Effector memory CD4-positive, alpha-beta T cell (primary cell): ENCODE measurements at places on chromosomes 6 and 20.

- no peak for DNase-seq
Observed at GRCh38 chr6:43325876-43326275, 17.2 kb upstream of the CRIP3 start.

GRCh38 chr6:3269281-3269975, 10.7 kb downstream of the PSMG4 start:
- DNase-seq: peak; percentile 6

DNA sequence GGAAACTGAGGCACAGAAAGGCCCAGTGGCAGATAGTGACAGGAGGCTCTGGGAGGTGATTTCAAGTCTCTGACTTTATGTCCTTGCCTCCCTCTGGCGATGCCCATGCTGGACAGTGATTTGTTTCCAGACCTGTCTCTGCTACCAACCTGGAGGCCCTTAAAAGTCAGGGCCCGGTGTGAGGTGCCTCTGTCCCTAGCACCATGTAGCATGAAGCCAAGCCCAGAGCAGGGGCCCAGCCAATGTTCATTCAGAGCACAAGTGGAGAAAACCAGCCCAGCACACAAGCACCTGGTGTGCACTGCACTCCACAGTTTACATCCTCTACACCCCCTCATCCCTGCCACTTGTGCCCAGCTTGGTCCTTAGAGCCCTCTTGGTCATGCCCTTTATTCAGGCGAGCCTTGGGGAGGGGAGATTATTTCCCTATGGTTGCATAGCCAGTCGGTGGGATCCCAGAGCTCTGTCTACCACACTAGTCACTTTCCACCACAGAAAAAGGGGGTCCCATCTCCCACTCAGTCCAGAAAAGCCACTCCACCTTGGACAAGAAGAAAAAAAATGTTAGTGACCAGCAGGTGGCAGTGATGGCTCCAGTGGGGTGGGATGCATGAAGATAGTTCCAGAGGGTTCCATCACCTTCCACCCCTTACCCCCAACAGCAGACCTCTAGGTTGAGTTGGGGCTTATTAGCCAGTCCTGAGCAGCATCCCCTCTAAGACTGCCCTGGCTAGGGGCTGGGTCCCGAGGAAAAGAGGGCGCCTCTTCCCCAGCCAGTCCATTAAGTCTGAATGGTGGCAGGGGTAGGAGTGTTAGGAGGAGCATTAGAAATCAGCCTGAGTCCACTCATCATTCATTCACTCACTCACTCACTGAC, 30.9 kb downstream of the KIAA1755 start:
- DNase-seq: no peak

DNA sequence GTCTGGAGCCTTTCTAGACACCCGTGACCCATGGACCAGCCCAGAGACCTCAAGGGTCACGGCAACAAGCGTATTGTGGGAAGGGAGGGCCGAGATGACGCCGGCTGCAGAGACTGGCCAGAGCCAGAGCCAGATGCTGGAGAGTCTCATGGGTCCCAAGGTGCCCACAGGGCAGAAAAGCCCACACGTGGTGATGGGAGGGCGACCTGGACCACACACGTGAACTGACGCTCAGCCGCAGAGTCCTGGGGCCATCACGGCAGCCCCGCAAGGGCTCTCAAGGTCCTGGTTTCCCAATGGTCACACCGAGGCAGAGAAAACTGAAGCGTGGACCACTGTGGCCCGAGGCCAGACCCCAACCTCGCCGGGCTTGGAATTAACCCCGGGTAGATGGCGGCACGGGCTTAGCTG, 92.6 kb downstream of the YTHDF1 start:
- DNase-seq: no peak

DNA sequence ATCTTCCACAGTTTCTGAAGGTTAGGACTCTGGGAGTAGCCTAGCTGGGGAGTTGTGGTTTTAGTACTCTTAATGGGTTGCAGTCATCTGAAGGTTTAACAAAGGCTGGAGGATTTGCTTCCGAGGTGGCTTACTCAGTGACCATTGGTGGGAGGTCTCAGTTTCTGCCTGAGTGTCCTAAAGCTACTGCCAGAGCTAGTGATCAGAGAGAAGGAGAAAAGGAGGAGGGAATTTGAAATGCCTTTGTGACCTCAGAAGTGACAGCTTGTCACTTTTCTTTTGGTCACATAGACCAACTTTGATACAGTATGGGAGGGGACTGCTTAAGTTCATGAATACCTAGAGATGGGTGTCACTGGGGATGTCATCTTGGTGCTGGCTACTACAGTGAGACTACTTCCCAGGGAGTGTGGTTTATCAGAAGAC, 41.3 kb downstream of the NCOA3 start:
- no peak for DNase-seq

GRCh38 chr6:3535033-3535775, 78.4 kb upstream of the SLC22A23 start:
- no peak for DNase-seq

DNA sequence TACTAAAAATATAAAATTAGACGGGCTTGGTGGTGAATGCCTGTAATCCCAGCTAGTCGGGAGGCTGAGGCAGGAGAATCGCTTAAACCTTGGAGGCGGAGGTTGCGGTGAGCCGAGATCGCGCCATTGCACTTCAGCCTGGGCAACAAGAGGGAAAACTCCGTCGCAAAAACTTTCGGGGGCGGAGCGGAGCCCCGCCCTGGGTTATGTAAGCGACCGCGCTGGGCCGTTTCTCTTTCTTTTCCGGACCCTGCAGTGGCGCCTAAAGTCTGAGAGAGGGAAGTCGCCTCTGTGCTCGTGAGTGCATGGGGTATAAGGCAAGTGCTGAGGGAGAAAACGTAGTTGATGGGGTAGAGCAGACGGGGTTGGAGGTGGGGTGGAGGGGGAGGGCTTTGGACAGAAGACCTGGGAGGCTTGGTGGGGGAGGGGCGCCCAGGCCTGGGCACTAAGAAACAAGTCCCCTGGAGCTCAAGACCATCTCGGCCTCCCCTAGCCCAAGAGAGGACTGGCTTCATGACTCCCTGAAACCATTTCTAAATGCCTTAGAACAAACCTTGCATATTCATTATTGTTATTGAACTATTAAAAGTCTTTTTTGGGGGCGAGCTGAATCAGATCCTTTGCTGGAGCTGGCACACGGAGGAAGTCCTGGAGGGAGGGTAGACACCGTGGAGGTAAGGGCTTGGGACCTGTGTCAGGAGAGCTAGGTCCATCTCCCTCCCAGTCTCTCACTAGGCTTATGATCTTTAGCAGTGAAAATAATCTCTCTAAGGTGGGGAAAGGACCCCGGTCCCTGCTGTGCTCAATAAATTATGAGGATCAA, 2.7 kb upstream of the MICA start:
- DNase-seq: peak; percentile 71

GRCh38 chr20:53844259-53844658, 226.1 kb downstream of the BCAS1 start:
- no peak for DNase-seq

GRCh38 chr20:62959101-62959971, 6.8 kb downstream of the SLC17A9 start:
- DNase-seq: no peak

DNA sequence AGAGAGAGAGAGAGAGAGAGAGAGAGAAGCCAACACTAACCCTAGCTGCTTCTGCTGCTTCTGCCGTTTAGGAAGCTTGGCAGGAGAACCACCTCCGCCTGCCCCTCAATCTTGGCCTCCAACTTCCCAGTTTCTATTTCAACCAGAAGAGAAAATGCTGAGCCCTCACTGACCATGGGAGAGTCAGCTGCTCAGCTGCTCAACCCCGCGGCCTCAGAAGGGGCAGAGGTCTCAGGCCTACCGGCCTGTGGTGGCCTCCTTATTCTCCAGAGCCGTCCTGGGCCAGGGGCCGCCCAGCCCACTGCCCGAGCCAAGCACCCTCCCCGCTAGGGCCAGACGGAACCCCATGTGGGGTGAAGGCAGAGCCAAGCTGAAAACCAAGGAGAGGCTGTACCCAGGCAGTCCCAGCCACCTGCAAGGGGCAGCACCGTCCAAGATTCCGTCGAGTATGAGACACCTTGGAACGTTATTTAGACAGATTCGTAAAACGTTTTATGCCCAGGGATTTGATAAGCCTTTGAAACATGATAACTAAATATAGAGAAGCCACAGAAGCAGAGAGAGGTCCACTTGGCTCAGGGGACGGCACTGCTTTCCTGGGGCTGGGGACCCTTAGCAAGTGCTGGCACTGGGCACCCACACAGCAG, 116.6 kb downstream of the DLL1 start:
- no peak for DNase-seq

DNA sequence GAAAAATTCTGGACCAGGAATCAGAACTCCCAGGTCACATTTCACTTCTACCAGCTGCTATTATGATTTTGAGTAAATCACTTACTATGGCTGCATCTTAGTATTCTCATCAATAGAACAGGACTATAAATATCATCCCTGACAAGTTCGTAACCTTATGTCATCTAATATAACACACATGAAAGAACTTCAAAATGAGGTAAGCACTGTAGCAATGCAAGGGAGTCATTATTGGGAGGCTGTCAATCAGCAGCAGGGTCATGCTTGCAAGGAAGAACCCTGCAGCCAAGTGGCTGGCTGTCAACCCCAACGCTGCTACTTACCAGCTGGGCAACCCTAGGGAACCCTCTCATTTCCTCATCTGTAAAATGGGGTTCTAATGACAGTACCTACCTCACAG, 123.3 kb upstream of the B3GAT2 start:
- no peak for DNase-seq

DNA sequence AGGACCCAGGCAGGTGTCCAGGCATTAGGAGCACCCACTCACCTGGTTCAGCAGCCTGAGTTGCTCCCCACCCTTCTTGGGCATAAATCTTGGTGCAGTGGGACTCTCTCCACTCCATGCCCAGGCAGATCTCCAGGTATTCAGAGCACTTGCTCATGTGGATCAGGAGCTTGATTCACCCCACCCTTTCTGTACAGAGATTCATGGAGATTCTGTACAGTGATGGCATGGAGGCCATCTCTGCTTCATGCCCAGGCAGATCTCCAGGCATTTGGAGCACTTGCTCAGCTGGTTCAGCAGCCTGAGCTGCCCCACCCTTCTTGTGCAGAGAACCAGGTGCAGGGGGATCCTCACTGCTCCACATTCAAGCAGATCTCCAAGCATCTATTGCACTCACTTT, 44.1 kb downstream of the BEND6 start:
- DNase-seq: no peak

DNA sequence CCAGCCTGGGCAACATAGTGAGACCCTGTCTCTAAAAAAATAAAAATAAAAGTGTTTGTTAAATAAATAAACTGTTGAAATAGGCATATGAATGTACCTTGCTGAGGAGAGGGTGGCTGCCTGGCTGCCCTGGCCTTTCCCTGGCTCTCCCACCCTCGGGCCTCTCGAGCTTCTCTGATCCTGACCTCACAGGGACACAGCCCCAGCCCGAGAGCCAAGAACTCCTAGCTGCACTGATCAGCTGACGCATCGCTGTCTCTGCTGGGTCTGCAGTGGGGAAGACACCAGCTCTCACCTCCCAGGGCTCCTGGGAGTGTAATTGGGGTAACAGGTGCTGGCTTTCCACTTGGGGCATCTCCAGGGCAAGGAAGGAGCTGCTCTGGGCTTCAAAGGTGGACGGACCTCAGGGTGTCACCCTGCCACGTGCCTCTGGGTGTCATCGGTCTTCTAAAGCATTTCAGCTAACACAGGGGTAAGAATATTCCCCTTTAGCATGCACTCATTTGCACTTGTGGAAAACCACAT, 6.9 kb downstream of the TCF15 start:
- DNase-seq: no peak

GRCh38 chr6:149925974-149926777, 3.3 kb upstream of the RAET1G start:
- DNase-seq: peak; percentile 61

GRCh38 chr6:19297880-19298279, 539.3 kb upstream of the ID4 start:
- no peak for DNase-seq

GRCh38 chr6:110432285-110432900, 17.0 kb upstream of the DDO start:
- no peak for DNase-seq

- DNase-seq: no peak
Observed at GRCh38 chr6:28322661-28323060, 13.3 kb downstream of the ZSCAN31 start.

- no peak for DNase-seq
Observed at GRCh38 chr6:158815379-158815724, 3.8 kb downstream of the EZR start.

- DNase-seq: no peak
Observed at GRCh38 chr6:92195796-92196195, 1223.6 kb downstream of the EPHA7 start.

- no peak for DNase-seq
Observed at GRCh38 chr20:17940224-17940971, 28.2 kb downstream of the SNX5 start.

DNA sequence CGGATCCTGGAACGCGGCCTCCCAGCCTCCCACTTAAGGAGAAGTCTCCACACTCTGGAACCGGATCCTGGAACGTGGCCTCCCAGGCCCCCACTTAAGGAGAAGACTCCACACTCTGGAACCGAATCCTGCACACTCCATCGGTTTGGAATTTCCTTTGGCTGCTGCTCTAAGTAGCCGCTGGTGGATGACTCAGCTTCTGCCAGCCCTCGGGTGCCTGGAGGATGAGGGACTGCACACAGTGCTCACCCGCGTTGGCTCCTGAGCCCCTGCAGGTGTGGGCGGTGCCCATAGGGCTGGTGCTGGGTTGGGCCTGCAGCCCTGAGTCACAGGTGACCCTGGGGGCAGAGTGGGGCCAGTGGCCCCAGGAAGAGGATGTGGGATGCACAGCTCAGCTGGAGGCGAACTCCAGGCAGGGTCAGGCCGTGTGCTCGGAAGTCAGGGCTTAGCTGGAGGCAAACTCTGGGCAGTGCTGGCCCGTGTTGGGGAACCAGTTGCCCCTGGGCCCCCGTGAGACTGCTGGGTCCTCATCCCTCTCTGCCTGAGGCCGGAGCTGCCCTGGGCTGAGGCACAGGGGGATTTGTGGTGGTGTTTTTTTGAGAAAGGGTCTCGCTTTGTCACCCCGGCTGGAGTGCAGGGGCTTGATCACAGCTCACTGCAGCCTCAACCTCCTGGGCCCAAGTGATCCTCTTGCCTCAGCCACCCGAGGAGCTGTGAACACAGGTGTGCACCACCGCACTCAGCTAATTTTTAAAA, 13.9 kb upstream of the TNFRSF6B start:
- DNase-seq: no peak
